ENCODE measurements at places on chromosomes 4 and X.

GRCh38 chr4:9962611-9963314, 58.5 kb downstream of the SLC2A9 start:
- no peak for DNase-seq

DNA sequence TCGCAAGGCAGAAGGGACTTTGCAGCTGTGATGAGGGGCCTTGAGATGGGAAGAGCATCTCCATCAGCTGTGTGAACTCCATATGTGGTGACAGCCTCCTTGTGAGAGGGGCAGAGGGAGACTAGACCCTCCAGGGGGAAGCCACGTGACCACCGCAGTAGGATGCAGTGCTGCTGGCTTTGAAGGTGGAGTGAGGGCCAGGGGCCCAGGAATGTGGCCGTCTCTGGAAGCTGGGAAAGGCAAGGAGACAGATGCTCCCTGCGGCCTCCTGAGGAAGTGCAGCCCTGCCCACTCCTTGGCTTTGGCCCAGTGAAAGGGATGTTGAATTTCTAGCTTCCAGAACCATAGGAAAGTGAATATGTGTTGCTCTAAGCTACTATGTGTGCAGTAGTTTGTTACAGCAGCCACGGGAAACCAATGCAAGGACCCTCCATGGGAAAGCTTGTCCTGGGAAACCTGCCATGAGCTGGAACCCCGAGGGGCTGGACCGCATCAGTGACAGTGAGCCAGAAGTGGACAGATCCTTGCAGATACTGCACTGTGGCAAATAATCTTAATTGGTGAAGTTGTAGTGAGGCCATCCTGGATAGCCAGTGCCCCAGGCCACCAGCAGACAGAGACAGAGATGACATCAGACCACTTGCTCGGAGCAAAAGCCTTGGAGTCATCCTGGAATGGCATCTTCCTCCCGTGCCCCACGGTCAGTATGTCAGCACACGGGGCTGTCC, 35.4 kb upstream of the SORCS2 start:
- DNase-seq = no peak

DNA sequence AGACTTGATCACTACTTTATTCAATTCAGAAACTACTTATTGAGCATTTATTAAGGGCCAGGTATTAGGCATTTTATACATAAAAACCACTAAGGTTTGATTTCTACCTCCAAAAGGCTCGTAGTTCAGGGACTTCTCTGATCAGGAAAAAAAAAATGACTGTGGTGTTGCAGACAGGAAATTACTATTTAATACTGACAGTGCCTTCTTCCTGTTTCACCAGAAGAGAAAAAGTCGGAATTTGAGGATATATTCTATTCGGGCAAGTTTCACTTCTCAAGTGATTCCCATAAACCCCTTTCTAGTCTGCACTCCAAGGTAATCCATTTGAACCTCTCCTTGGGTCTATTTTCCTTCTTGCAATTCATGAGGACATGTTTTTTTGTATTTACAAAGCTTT, 15.3 kb upstream of the TASL start:
- no peak for DNase-seq

- no peak for DNase-seq
Measured at GRCh38 chr4:119683518-119683917, 54.9 kb upstream of the PDE5A start.

DNA sequence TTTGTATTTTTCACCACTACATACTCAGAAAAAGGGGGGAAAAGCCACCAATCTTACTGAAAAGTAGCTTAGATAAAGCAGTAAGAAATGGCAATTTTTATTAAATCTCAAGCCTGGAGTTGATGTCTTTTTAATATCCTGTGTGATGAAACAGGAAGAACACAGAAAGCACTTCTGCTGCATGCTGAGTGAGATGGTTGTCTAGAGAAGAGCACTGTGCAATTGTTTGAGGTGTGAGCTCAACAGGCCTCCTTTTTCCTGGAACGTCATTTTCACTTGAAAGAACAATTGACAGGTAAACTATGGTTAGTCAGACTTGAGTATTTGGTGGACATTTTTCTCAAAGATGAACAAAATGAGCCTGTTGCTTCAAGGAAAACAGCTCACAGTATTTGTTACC, 73.9 kb downstream of the RTL5 start:
- no peak for DNase-seq

DNA sequence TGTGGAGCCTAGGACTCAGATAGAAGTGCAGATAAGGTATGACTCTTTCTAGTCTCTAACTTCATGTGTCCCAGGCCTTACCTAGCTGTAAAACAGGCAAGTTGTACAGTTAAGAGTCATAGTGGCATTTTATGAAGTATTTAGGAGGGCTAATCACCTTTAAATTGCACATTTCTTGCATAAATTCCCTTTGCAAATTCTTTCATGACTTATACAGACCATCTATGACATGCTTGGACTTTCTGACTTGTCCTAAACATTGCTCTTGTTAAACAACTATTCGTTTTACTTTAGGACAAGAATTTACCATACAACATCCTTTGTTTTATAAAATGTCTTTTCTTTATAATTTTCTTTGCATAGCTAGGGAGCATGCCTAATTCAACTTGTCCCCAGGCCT, 7.8 kb upstream of the RRAGB start:
- DNase-seq = no peak

DNA sequence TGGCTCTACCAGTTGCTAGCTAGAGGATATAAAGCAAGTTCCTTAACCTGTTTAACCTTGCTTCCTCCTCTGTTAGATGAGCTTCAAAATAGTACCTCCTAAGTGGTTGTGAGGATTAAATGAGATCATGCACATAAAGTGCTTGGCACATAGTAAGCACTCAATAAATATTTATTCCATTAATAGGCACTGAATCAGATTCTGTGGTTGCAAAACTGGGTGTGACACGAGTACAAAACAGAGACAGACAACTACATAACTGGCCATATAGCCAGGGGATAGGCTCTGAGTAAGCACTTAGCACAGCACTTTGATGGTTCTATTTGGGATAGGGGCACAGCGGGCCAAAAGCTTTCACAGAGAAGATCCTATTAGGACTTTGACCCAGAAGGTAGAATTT, 150.3 kb downstream of the RELL1 start:
- no peak for DNase-seq

- DNase-seq = peak; percentile 81
Measured at GRCh38 chrX:154369449-154370299, 4.8 kb downstream of the FLNA start.

DNA sequence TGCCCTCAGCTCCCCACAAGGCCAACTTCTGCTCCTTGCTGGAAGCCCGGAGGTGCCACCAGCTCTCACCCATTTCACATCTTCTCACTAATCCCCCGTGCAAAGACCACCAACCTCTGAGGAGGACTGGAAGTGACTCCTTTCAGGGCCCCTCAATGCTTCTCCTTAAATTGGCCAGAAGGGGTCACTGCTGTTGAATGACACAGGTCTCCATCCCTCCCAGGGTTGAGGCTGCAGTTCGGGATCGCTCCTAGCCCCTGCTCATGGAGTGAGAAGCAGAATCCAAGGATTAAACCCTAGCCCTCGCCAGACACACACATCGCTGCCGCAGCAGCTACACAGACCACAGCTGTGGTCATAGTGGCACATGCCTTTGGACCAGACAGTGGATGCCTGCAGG, 279.5 kb upstream of the TAPT1 start:
- DNase-seq = no peak

DNA sequence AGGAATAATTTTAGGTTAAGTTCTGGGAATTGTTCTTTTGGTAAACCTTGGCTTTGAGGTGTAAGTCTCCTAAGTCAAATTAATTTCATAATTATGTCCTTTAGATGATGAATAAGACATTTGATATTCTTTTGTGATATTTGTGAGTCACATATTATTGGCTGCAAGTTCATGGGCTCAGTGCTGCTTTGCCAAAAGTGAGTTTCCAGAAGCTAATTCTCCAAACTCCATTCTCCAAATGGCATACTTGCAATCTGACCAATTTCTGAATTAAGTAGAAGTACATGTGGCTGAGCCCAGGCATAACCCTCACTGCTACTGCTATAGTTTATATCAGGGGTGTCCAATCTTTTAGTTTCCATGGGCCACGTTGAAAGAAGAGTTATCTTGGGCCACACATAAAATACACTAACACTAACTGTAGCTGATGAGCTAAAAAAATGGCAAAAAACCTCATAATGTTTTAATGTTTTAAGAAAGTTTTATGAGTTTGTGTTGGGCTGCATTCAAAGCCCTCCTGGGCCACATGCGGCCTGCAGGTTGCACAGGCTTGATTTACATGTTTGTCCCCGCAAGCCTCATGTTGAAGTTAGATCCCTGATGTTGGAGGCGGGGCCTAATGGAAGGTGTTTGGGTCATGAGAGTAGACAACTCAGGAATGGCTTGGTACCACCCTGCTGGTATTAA, 196.1 kb downstream of the ZNF330 start:
- no peak for DNase-seq

- DNase-seq = no peak
Measured at GRCh38 chr4:150567070-150567469, 14.9 kb upstream of the MAB21L2 start.

- DNase-seq = no peak
Measured at GRCh38 chr4:22668702-22669101, 24.0 kb upstream of the GBA3 start.

Data from activated CD4-positive, alpha-beta T cell treated with anti-CD3 and anti-CD28 coated beads, Interleukin-2, Interleukin-6, amounts not matched to agents 100 ng/mL and 50 ng/mL, durations not matched to agents 16 hours and 8 hours (primary cell).